ENCODE measurements at places on chromosomes 11 and 22. TPM values are rescaled to one million over a fixed set of nuclear protein-coding genes. Genes with fewer than 3 reads are reported as not detected.

Gene THY1
- 88.8 TPM for total RNA-seq

- no peak overlapping the region for H3K27ac ChIP-seq
- no peaks in the 10 kb centered on the region for H3K27me3 ChIP-seq
- DNase-seq: peak; percentile 37
- no peak overlapping the region for H3K4me3 ChIP-seq
- H3K4me1 ChIP-seq: peaks cover 16% of the 10 kb centered on the region
These were observed 309.4 kb upstream of the ZC3H12C start for GRCh38 chr11:109783840-109784239.

DNA sequence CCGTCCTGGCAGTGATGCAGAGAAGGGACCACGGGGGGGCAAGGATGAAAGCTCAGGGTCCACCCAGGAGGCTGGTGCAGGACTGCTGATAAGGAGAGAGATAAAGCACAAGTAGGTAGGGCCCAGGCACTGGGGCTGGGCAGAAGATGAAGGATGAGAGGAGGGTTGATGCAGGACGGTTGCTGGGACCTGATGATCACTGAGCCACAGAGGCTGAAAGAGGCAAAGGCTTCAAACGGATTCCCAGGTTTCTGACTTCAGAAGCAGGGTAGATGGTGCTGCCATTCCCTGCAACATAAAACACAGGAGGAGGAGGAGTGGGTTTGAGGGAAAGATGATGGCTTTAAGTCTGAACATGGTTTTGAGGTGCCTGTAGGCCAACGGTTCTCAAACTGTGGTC is 148.5 kb downstream of the TTC17 start:
- H3K4me3 ChIP-seq: no peak overlapping the region
- no peak for DNase-seq
- H3K4me1 ChIP-seq: no peaks in the 10 kb centered on the region
- H3K36me3 ChIP-seq: no peaks in the 10 kb centered on the region

- H3K4me1 ChIP-seq: no peaks in the 10 kb centered on the region
- no peak for DNase-seq
- peaks cover 2% of the 10 kb centered on the region for H3K27me3 ChIP-seq
- no peaks in the 10 kb centered on the region for H3K36me3 ChIP-seq
- H3K27ac ChIP-seq: no peak overlapping the region
These were observed 139.2 kb downstream of the DSCAML1 start for GRCh38 chr11:117657794-117658193.
